ENCODE measurements at places on chromosomes 7 and 10. TPM values are rescaled to one million over a fixed set of nuclear protein-coding genes. Genes with fewer than 3 reads are reported as not detected.

Gene HOXA3
- total RNA-seq = not detected

Gene HYAL4
- not detected for total RNA-seq

Gene SLC26A5
- not detected for total RNA-seq

GRCh38 chr7:86923527-86923926 lies 135.9 kb downstream of the ELAPOR2 start:
- H3K4me1 ChIP-seq = peaks cover 4% of the 10 kb centered on the region
- no peak overlapping the region for H3K27ac ChIP-seq
- peaks cover 8% of the 10 kb centered on the region for H3K27me3 ChIP-seq
- H3K4me3 ChIP-seq = no peak overlapping the region

Gene MRC1
- total RNA-seq = 0.07 TPM

GRCh38 chr7:24702755-24703154 lies 54.5 kb downstream of the GSDME start:
- peaks cover 3% of the 10 kb centered on the region for H3K36me3 ChIP-seq
- no peak overlapping the region for H3K27ac ChIP-seq
- H3K27me3 ChIP-seq = no peaks in the 10 kb centered on the region
- peaks cover 11% of the 10 kb centered on the region for H3K4me1 ChIP-seq
- DNase-seq = no peak
- no peak overlapping the region for H3K4me3 ChIP-seq

Gene SAP25
- total RNA-seq = 33.1 TPM

- no peaks in the 10 kb centered on the region for H3K36me3 ChIP-seq
- peaks cover 22% of the 10 kb centered on the region for H3K27me3 ChIP-seq
- H3K27ac ChIP-seq = no peak overlapping the region
Measured at GRCh38 chr7:108268200-108268820, 138.1 kb upstream of the LAMB4 start.

Gene RSPH10B2
- total RNA-seq = not detected
